ENCODE measurements at places on chromosomes 3 and 15. TPM values are rescaled to one million over a fixed set of nuclear protein-coding genes. Genes with fewer than 3 reads are reported as not detected.
A peak's percentile ranks its signal among the peaks of the same experiment; 100 is the strongest.

GRCh38 chr3:41173926-41174885, 25.1 kb upstream of the CTNNB1 start:
- DNase-seq = no peak
- H3K4me3 ChIP-seq = no peak overlapping the region
- no peak overlapping the region for H3K27ac ChIP-seq
- peaks cover 36% of the 10 kb centered on the region for H3K27me3 ChIP-seq
- H3K36me3 ChIP-seq = no peaks in the 10 kb centered on the region

DNA sequence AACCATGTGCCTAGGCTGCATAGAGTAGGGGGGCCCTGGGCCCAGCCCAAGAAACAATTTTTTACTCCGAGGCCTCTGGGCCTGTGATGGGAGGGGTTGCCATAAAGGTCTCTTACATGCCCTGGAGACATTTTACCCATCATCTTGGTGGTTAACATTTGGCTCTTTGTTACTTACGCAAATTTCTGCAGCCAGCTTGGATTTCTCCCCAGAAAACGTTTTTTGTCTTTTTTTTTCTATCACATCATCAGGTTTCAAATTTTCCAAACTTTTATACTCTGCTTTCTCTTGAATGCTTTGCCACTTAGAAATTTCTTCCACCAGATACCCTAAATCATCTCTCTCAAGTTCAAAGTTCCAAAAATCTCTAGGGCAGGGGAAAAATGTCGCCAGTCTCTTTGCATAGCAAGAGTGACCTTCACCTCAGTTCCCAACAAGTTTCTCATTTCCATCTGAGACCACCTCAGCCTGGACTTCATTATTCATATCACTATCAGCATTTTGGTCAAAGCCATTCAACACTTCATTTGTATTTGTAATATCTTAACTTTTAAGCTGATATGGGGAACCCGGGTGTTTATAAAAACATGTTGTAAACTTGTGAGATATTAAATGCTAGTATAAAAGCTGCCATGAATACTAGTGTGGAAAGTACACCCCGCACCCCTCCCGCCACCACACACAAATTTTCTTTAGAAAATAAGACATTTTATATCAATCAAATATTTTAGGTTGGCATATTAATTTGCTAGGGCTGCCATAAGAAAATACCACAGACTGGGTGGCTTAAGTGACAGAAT, 56.0 kb upstream of the PLSCR4 start:
- no peaks in the 10 kb centered on the region for H3K36me3 ChIP-seq
- no peak overlapping the region for H3K4me3 ChIP-seq
- DNase-seq = no peak
- no peaks in the 10 kb centered on the region for H3K4me1 ChIP-seq
- H3K27me3 ChIP-seq = peaks cover 3% of the 10 kb centered on the region

GRCh38 chr3:150232992-150233451, 175.1 kb upstream of the TSC22D2 start:
- no peaks in the 10 kb centered on the region for H3K4me1 ChIP-seq
- H3K4me3 ChIP-seq = no peak overlapping the region
- H3K27me3 ChIP-seq = peaks cover 7% of the 10 kb centered on the region

The COL7A1 gene
- total RNA-seq = 1.2 TPM

GRCh38 chr3:54696313-54696712, 231.5 kb downstream of the LRTM1 start:
- peaks cover 2% of the 10 kb centered on the region for H3K4me1 ChIP-seq
- no peak overlapping the region for H3K27ac ChIP-seq
- DNase-seq = no peak
- H3K4me3 ChIP-seq = no peak overlapping the region
- H3K27me3 ChIP-seq = no peaks in the 10 kb centered on the region
- H3K36me3 ChIP-seq = no peaks in the 10 kb centered on the region

- H3K27me3 ChIP-seq = peaks cover 9% of the 10 kb centered on the region
- no peak overlapping the region for H3K4me3 ChIP-seq
- H3K4me1 ChIP-seq = peaks cover 24% of the 10 kb centered on the region
- peaks cover 26% of the 10 kb centered on the region for H3K36me3 ChIP-seq
- DNase-seq = no peak
Measured at GRCh38 chr15:43325039-43325684, 5.2 kb downstream of the LCMT2 start.

DNA sequence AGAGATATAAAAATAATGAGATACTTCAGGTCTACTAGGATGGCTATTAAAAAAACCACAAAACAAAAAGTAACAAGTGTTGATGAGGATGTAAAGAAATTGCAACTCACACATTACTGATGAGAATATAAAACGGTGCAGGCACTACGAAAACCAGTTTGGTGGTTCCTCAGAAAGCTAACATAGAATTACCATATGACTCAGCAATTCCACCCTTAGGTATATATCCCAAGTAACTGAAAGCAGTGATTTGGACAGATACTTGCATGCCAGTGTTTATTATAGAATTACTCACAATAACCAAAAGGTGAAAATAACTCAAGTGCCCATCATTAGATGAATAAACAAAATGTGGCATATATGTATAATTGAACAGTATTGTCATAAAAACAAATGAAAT, 87.5 kb upstream of the MELTF start:
- DNase-seq = no peak
- H3K27me3 ChIP-seq = no peaks in the 10 kb centered on the region
- peaks cover 1% of the 10 kb centered on the region for H3K4me1 ChIP-seq
- no peak overlapping the region for H3K4me3 ChIP-seq

GRCh38 chr15:29688506-29689286, 133.6 kb downstream of the TJP1 start:
- no peaks in the 10 kb centered on the region for H3K4me1 ChIP-seq
- peaks cover 7% of the 10 kb centered on the region for H3K27me3 ChIP-seq
- no peak overlapping the region for H3K4me3 ChIP-seq
- no peak for DNase-seq
- H3K27ac ChIP-seq = no peak overlapping the region
- no peaks in the 10 kb centered on the region for H3K36me3 ChIP-seq

DNA sequence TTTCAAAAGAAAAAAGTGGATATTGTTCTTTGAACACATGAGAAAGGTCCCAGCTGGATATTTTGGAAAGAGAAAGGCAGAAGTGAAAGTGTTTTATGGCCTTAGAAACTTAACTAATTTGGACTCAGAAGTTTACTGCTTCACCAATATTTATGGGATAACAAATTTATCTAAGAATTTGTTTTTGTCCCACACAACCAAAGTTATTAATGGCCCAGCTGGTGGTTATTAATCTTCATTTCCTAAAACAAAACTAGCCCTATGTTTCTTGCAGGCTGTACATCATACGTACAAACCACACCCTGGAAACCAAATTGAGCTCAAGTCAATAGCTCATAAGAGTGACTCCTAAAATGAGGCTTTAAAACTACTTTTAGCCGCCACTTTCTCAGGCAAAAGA, 372.9 kb upstream of the LMCD1 start:
- H3K27me3 ChIP-seq = no peaks in the 10 kb centered on the region
- H3K27ac ChIP-seq = no peak overlapping the region
- H3K4me3 ChIP-seq = no peak overlapping the region

GRCh38 chr3:69161587-69162307, 39.4 kb upstream of the LMOD3 start:
- no peak overlapping the region for H3K27ac ChIP-seq
- peaks cover 11% of the 10 kb centered on the region for H3K4me1 ChIP-seq
- H3K36me3 ChIP-seq = no peaks in the 10 kb centered on the region

GRCh38 chr15:67838789-67839332, 984 bp downstream of the RNU6-1 start:
- H3K4me1 ChIP-seq = peaks cover 45% of the 10 kb centered on the region
- H3K27me3 ChIP-seq = peaks cover 36% of the 10 kb centered on the region
- no peak for DNase-seq
- peak overlapping the region; percentile 34 for H3K4me3 ChIP-seq

DNA sequence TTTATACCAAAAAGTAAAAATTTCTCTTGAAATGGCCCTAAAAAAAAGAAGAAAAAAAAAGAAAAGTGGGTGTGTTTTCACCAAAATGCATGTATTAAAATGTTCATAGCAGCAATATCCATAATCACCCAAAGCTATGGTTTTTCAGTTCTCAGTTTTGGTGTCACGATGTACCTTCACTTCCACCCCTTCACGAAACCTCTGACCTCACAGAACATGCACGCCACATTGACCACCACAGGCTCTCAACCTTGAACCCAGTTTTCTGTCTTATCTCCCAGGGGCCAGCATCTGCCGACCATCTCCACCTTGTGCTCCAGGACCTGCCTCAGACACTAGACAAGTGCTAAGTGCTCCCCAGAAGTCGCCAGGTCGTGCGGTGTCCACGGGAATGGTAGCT, 30.4 kb downstream of the COLQ start:
- H3K4me3 ChIP-seq = no peak overlapping the region
- no peak overlapping the region for H3K27ac ChIP-seq
- no peak for DNase-seq
- H3K27me3 ChIP-seq = no peaks in the 10 kb centered on the region
- H3K36me3 ChIP-seq = peaks cover 4% of the 10 kb centered on the region

The CCDC39 gene
- not detected for total RNA-seq

The GOLGA8S gene
- 0.92 TPM for total RNA-seq

DNA sequence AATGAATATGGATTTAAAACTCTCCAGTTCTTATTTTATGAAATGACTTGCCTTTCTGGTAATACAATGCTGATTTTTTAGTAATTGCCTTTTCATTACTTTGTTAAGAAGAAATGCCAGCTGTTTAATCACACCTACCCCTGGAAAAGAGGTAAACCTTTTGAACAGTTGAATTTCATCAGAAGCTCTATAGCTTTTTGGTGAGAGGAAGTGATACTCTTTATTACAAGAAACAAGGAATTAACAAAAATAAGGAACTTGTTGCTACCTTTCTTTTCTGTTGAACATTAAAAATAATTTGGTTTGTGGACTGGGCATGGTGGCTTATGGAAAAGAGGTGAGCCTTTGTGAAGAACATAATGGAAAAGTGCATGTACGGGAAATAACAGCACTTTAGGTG, 19.7 kb downstream of the BLOC1S6 start:
- DNase-seq = no peak
- H3K36me3 ChIP-seq = peaks cover 14% of the 10 kb centered on the region
- H3K27me3 ChIP-seq = no peaks in the 10 kb centered on the region
- H3K4me1 ChIP-seq = no peaks in the 10 kb centered on the region

GRCh38 chr3:100089812-100090668, 24.3 kb downstream of the FILIP1L start:
- peak; percentile 56 for DNase-seq

DNA sequence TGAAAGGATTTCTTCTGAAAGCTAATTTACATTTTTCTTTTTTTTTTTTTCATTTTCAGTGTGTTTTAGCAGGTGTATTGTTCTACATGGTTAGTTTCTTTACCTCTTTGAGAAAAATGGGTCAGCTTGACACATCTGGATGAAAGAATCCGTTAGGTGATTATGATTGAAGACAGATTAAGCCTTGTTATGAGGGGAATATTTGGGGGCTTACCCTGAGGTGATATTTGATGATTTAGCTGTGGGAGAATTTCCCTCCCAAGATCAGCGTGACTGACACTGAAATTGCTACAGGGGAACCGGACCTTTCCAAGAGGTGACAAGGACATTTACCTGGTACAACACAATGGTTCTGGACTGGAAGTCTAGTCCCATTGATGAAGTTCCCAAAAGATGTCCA, 147.5 kb downstream of the NFKBIZ start:
- H3K4me3 ChIP-seq = no peak overlapping the region
- DNase-seq = no peak
- no peaks in the 10 kb centered on the region for H3K36me3 ChIP-seq
- H3K27ac ChIP-seq = no peak overlapping the region
- no peaks in the 10 kb centered on the region for H3K27me3 ChIP-seq

- DNase-seq = peak; percentile 36
- no peak overlapping the region for H3K27ac ChIP-seq
- no peaks in the 10 kb centered on the region for H3K36me3 ChIP-seq
- no peak overlapping the region for H3K4me3 ChIP-seq
- H3K4me1 ChIP-seq = no peaks in the 10 kb centered on the region
- peaks cover 2% of the 10 kb centered on the region for H3K27me3 ChIP-seq
Measured at GRCh38 chr3:195001961-195002861, 268.7 kb downstream of the XXYLT1 start.

The CX3CR1 gene
- total RNA-seq = 0.42 TPM

The AADACL2 gene
- total RNA-seq = not detected

The GASK1A gene
- not detected for total RNA-seq

DNA sequence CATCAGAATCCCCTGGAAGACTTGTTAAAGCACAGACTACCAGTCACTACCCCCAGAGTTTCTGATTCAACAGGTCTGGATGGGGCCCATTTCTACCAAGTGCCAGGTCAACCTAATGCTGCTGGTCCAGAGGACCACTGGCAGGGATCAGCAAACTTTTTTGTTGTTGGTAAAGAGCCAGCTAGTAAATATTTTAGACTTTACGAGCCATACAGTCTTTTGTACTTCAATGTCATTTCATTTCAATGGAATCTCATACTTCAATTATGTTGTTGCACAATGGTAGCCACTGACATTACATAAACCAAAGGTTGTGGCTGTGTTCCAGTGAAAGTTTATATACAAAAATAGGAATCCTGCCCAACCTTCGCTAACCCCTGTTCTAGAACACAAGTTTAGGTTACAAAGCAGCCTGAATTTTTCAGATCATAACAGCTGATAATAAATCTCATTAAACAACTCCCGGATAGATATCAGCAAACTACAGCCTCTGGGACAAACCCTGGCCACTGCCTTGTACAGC, 28.7 kb downstream of the ULK4 start:
- no peak for DNase-seq
- H3K4me3 ChIP-seq = no peak overlapping the region
- no peaks in the 10 kb centered on the region for H3K4me1 ChIP-seq
- H3K27ac ChIP-seq = no peak overlapping the region

DNA sequence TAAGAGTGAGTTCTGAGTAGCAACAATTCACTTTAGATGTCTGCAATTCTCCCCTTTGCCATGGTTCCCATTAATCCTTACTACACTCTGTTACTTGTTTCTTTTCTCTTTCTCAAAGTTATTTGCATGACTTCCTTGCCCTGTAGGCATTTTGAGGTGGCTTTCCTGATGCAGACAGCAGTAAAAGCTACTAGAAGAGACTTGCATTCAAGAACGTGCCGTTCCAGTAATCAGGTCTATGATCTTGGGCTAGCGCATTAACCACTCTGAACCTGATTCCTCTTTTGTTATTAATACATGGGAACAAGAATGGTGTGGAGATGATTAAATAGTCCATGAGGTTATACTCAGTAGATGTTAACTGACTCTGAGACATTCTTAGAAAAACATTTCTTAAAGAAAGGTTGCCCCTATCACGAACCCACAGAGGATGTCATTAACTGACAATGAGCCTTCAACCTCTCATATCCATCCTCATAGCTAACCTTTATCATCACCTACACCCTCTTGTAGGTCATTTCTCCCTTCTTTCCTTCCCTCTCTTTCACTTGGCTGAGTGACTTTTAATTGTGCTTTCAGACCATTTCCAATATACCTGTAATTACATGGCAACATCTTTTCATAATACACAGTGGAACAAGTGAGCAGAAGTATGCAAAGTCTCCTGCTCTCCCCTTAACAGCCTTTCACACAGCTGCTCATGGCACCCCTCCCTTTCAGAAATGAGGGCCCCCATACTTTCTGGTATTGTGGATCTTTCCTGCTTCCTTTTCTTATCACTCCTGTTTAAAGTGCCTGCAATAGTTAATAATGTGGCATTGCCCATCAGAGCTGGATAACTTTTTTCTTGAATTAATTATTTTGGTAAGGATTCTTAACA, 175.9 kb downstream of the CHST2 start:
- H3K36me3 ChIP-seq = no peaks in the 10 kb centered on the region
- no peaks in the 10 kb centered on the region for H3K27me3 ChIP-seq
- no peak overlapping the region for H3K4me3 ChIP-seq
- peak overlapping the region; percentile 39 for H3K27ac ChIP-seq
- no peak for DNase-seq

- H3K4me1 ChIP-seq = peaks cover 2% of the 10 kb centered on the region
- H3K27me3 ChIP-seq = no peaks in the 10 kb centered on the region
- H3K27ac ChIP-seq = no peak overlapping the region
- peaks cover 48% of the 10 kb centered on the region for H3K36me3 ChIP-seq
- DNase-seq = no peak
Measured at GRCh38 chr3:42631620-42632019, 21.9 kb upstream of the ZBTB47 start.

The MBD4 gene
- total RNA-seq = 50.1 TPM

All from activated CD8-positive, alpha-beta T cell treated with anti-CD3 and anti-CD28 coated beads, Interleukin-2, amount 10 ng/mL, durations not matched to agents 7 days and 5 days (primary cell).